ENCODE measurements at places on chromosomes 7 and 10.
A peak's percentile ranks its signal among the peaks of the same experiment; 100 is the strongest.

DNA sequence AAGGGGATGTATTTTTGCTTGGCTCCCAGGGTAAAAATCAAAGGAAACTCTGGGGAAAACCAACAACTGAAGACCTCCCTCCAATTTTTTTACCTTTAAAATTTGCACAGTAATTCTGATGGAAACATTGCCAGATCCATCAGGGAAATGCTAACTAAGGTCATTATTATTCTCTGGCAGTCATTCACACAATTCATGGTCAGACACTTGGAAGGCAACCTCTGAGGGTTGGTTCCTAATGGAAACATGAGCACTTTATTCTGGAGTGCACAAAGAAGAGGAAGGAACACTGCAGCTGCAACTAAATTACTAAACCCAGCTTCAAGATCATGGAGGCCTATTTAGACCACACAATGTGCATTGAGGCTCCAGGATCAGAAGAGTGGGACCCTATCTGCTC is 34.2 kb downstream of the SRI start:
- DNase-seq, result no peak

GRCh38 chr7:13984831-13985685 is 4.4 kb downstream of the ETV1 start:
- DNase-seq, result no peak

GRCh38 chr10:6050801-6051445 is 11.2 kb downstream of the IL2RA start:
- peak; percentile 87 for DNase-seq

DNA sequence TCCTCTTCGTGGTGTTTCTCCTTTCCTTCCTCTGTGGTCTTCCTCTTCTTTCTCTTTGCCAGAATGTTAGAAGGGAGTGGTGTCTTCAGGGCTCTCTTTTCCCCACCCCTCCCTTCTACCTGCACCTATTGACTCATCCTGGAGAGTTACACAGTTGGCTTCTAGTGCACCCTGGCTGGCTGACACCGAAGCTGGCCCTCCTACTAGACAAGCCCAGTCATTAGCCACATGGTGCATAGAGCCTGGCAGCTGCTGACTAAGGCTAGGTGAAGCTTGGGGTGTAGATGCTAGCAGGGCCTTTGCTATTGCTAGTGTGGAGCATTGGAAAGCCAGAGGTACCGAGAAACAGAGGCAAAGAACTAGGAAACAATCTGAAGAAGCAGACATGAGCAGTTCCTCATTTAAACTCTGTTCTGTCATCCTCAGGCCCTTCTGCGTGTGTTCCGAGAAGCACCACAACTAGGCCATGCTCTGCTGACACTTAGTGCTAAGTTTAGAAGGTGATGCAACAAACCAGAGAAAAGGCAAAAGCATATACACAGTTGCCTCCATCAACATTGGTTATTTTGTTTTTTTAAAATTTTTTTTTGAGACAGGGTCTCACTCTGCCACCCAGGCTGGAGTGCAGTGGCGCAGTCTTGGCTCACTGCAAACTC is 213.9 kb downstream of the BAMBI start:
- no peak for DNase-seq

DNA sequence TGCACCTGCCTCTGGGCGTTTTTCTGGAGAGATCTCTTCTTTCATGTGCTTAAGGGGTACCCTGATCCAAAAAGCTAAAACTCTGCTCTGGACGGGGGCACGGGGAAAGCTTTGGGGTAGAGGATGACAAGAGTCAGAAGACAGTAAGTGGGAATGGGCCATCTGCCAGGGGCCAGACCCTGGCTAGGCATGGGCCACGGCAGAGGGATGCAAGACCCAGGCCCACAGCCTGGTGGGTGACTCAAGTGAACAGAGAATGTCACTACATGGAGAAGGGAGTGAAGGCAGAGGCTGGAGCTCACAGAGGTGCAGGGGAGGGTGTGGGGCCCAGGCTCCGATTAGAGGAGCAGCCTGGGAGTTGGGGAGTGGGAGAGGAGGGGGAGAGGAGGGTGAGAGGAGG is 15.3 kb downstream of the FLNC start:
- no peak for DNase-seq

- no peak for DNase-seq
Measured at GRCh38 chr7:22601812-22602565, 102.0 kb upstream of the STEAP1B start.

DNA sequence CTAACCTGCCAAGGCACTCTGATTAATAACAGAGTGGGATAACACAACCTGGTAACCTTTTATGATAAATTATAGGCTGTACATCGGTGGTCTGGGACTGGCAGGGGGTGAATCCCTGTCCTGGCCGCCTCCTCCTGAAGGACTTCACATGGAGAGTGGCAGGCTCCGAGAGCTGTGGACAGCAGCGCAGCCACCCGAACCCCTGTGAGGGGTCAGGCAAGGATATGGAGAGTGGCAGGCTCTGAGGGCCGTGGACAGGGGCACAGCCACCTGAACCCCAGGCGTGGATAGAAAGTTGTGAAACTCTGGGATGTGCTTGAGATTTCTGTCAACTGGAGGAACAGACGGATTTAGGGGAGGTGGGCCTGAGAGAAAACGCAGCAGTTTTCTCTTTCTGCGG is 107.0 kb upstream of the MGMT start:
- no peak for DNase-seq

GRCh38 chr10:48634198-48634983 is 29.5 kb upstream of the ARHGAP22 start:
- DNase-seq, result peak; percentile 29

DNA sequence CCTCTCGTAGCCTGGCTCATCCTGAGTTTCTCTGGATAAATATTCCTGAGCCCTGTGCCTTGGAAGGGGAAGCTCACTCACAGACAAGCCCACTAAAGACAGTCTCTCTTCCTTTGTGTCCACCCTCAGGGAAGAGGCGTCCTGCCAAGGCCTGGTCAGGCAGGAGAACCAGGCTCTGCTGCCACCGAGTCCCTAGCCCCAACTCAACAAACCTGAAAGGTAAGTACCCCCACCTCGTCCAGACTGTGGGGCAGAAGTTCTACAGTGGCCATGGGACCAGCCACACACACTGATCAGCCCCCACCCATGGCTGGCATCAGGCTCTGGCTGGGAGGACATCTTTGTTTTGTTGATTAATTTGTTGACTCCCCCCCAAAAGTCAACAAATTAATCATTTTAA is 2.8 kb downstream of the GPR15LG start:
- DNase-seq, result no peak

DNA sequence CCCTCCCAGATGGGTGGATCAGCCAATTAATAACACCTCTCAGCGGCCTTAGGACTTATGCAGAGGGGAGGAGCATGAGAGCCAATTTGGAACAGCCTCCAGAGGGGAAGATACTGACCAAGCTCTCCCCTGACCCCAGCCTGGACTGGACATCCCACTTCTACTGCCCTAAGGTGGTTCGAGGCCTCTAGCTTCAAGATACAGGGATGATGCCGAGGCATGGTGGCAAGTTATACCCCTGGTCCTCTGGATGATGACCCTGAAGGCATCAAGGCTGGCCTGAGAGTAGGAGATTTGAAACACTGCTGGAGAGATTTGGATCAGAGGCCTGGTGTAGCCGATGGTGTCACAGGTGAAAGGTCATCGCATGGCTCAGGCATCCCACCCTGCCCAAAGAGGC is 3.2 kb downstream of the CDH23 start:
- no peak for DNase-seq

DNA sequence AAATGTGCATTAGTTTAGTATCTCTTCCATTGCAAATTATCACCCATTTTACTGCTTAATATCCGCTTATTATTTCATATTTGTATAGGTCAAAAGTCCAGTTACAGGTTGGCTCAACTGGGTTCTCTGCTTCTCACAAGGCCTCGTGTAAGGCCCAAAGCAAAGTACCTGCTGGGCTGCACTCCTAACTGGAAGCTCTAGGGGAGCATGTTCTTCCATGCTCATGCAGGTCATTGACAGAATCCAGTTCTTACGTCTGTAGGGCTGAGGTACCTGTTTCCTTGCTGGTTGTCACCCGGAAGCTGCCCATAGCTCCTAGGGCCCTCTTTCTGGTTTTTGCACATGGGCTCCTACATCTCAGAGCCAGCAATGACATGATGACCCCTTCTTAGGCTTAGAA is 79.6 kb downstream of the RAPGEF5 start:
- DNase-seq, result no peak

All from activated T-cell treated with anti-CD3 and anti-CD28 coated beads, Interleukin-2, amount 50 U/mL, for 1 hour (primary cell).